ENCODE measurements at places on chromosomes 6 and 20.

- DNase-seq: no peak
Observed at GRCh38 chr6:28251661-28252008, 434 bp downstream of the ZKSCAN4 start.

DNA sequence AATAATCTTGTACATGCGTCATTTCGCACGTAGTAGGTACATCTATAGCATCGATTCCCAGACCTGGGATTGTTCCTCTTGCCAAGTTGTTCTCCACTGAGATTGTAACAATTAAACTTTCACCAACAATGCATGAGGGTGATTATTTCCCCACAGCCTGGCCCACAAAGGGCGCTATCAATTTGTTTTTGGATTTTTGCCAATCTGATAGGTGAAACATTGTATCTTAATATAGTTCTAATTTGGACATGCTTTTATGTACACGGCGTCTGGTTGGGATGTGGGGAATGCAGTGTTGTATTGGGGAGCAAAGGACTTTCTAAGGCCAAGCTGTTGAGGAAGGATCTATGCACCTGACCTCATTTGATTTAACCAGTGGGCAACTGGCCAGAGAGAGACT lies 59.5 kb downstream of the VEGFA start:
- DNase-seq: no peak

DNA sequence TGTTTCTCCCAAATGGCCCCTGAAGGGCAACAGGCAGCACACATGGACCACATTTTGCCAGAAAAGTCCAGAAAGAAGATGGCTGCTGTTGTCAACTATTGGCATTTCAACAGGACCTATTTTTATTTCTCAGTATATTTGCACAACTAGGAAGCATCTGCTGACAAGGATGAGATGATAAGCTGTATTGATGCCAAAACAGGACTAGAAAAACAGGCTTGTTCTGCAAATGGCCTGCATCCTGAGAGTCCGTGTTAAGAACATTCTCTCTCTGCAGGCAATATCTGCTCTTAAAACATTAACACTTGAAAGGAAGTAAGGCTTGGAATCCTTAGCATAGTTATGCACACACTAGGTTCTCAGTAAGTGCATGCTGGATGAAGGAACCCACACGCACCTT lies 283.7 kb downstream of the ESR1 start:
- no peak for DNase-seq

DNA sequence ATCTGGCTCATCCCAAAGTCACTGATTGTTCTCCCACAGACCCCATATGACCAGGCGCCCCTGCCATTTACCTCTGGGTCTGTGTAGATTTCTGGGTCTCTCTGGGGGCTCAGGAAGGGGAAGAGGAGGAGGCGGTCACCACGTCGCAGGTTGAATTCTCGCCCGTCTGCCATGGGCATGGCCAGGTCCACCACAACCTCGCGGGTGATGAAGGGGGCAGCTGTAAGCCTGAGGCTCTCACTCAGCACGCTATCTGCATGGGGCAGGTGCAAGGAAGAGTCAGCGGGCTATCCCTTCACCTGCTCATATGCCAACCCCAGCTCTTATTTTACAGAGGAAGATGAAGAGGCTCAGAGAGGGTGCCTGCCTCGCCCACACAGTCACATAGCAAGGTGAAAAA lies 30.5 kb upstream of the KCNB1 start:
- no peak for DNase-seq

DNA sequence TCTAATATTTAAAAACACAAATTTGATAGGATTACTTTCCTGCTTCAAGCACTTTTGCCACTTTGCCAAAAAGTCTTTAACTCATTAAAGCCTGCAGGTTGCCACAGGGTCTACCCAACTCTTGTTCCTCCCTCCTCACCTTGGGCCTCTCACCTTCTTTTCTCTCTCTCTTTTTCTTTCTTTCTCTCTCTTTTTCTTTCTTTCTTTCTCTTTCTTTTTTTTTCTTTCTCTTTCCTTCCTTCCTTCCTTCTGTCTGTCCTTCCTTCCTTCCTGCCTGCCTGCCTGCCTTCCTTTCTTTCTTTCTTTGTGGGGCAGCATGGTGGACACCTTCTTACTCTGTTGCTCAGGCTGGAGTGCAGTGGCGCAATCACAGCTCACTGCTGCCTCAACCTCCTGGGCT lies 50.2 kb downstream of the C6orf52 start:
- no peak for DNase-seq

GRCh38 chr6:27280540-27281000 lies 31.5 kb downstream of the POM121L2 start:
- DNase-seq: no peak

- DNase-seq: no peak
Observed at GRCh38 chr6:137875058-137875520, 8.0 kb downstream of the TNFAIP3 start.

- DNase-seq: no peak
Observed at GRCh38 chr6:43828711-43829110, 58.7 kb downstream of the VEGFA start.

DNA sequence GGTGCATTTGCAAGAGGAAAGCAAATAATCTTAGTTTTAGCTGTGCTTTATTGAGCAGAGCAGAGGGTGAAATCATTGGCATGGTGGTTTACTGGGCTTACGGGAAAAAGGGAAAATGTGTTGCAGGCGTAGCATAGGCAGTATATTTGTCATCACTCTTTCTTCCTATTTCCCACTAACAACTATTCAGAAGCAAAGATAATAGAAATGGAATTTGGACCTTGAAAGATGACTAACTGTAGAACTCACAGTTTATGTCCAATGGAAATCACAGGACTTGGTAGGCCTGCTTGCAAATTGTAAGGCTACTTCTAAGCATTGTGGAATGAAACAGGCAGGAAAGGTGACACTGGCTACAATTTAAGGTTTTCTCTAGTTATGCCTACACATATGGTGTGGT lies 611.9 kb upstream of the MAN1A1 start:
- no peak for DNase-seq

- no peak for DNase-seq
Observed at GRCh38 chr6:130420911-130421310, 55.1 kb downstream of the TMEM200A start.

Measured in stimulated activated CD8-positive, alpha-beta memory T cell treated with anti-CD3 and anti-CD28 coated beads, Interleukin-15, amount 100 ng/mL, for 4 hours (primary cell).